ENCODE measurements at places on chromosomes 4 and X. TPM values are rescaled to one million over a fixed set of nuclear protein-coding genes. Genes with fewer than 3 reads are reported as not detected.

RADX gene
- total RNA-seq = 2.3 TPM

PDE6B gene
- total RNA-seq = 4.5 TPM

ZDHHC15 gene
- total RNA-seq = 0.05 TPM

AWAT2 gene
- total RNA-seq = not detected

WDR1 gene
- total RNA-seq = 236 TPM

NXF2 gene
- 2.0 TPM for total RNA-seq

NAP1L3 gene
- 4.0 TPM for total RNA-seq

PRKG2 gene
- 0.64 TPM for total RNA-seq

GABRG1 gene
- 0.72 TPM for total RNA-seq

Measured in A375 (cell line).